NCI-H446 (cell line): ENCODE measurements at places on chromosomes 2 and 18.

GRCh38 chr2:156601855-156602551 lies 165.8 kb downstream of the GPD2 start:
- no peak for DNase-seq

DNA sequence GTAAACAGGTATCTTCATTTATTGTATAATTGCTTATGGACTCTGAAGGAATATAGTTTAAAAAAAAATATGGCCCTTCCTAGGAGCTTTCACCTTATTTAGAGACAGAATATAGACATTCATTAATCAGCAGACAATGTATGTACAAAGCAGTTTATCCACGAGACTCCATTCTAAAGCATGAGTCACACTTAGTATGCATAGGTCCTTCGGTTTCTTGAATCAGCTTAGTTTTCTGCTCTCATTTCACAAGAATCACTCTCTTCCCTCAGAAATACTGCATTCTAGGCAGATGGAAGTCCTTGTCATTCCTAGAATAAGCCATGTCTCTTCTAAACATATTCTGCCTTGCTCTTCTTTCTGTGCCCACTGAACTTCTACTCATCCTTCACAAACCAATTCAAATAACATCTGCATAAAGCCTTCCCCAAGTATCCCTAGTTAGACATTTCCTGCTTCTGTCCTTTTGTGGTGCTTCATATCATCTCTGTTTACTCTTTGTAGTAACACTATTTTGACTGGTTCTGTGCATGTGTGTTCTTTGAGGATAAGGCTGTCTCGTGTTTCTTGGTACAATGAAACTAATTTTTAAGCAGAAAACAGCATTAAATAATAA lies 84.5 kb downstream of the PTRHD1 start:
- no peak for DNase-seq

- peak; percentile 83 for DNase-seq
Observed at GRCh38 chr2:36663851-36664695, 32.4 kb upstream of the VIT start.

DNA sequence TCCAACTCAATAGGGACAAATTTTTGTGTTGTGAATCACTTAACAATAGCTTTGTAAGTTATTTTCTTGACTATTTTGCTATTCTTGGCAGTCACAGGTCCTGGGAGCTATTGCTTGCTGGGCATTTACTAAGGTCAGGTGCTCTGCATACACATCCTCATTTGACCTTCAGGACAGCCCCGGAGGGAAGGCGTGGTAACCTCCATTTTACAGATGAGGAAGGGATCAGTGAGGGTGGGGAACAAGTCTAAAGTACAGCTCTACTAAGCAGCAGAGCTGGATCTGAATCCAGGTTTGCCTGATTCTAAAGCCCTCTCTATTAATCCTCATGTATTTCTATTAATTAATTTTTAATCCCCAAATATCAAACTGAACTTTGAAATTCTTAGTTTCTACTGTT lies 58.8 kb downstream of the PTPN2 start:
- no peak for DNase-seq
